ENCODE measurements at places on chromosomes 11 and 22. TPM values are rescaled to one million over a fixed set of nuclear protein-coding genes. Genes with fewer than 3 reads are reported as not detected.

The OR10A2 gene
- total RNA-seq = not detected

The SLC5A12 gene
- total RNA-seq = 0.14 TPM

The OR52E8 gene
- total RNA-seq = not detected

The UPK3A gene
- total RNA-seq = not detected

The MIAT gene
- 0.92 TPM for total RNA-seq

The EML3 gene
- total RNA-seq = 14.3 TPM

The PARVG gene
- not detected for total RNA-seq

The CFAP300 gene
- 11.0 TPM for total RNA-seq

Measured in smooth muscle cell of bladder (primary cell).